Vagina (tissue), 2 donors: ENCODE measurements at places on chromosomes 6 and 20. TPM values are rescaled to one million over a fixed set of nuclear protein-coding genes. Genes with fewer than 3 reads are reported as not detected.

DNA sequence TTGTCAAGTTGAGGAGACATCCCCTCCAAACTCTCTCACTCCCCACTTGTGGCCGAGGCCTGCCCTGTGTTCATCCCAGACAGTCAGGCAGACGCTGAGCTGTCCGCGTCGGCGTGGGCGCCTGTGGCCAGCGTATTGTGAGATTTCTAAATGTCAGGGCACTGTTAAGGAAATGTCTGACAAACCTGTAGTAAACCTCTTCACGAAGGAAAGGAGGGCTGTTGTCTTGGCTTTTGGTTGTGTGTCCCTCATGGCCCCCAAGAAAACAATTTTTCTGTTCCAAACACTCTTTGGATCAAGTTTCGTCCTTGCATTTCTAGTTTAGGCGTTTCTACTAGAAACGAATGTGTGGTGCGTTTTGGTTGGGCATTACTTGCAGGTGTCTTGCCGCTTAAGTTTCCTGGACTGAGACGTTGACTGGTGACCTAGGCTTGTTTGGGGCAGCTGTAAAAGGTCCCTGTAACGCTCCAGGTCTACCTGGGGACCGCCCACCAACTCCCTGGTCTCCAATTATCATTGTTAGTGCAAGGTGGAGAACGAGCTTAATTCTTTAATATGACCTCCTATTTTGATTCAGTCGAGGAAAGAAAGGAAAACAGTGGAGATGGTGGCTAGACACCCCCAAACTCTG is 8.7 kb upstream of the POU3F2 start:
- peaks cover 20% of the 10 kb centered on the region for H3K4me1 ChIP-seq
- peaks cover 16% of the 10 kb centered on the region for H3K27me3 ChIP-seq
- H3K4me3 ChIP-seq = no peak overlapping the region
- no peaks in the 10 kb centered on the region for H3K36me3 ChIP-seq

Gene MUC22
- 2.9 TPM for total RNA-seq

Gene VEGFA
- total RNA-seq = 194 TPM

DNA sequence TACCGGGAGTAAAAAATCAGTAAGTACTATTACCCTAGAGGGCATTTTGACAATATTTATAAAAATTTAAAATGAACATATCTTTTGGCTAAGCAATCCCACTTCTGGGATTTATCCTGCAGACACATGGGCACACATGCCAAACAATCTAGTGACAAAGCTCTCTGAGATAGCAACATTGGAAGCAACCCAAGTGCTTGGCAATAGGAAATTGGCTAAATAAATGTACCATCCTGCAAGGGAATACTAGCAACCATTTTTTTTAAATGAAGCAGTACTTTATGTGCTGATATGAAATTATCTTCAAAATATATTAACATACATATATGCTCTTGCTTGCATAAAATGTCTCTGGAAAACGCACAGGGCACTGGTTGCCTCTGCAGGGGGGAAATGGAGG is 133.8 kb downstream of the SNX5 start:
- peak overlapping the region; percentile 88 for H3K27ac ChIP-seq
- no peaks in the 10 kb centered on the region for H3K36me3 ChIP-seq
- H3K4me3 ChIP-seq = no peak overlapping the region
- peaks cover 20% of the 10 kb centered on the region for H3K4me1 ChIP-seq
- no peak for DNase-seq

DNA sequence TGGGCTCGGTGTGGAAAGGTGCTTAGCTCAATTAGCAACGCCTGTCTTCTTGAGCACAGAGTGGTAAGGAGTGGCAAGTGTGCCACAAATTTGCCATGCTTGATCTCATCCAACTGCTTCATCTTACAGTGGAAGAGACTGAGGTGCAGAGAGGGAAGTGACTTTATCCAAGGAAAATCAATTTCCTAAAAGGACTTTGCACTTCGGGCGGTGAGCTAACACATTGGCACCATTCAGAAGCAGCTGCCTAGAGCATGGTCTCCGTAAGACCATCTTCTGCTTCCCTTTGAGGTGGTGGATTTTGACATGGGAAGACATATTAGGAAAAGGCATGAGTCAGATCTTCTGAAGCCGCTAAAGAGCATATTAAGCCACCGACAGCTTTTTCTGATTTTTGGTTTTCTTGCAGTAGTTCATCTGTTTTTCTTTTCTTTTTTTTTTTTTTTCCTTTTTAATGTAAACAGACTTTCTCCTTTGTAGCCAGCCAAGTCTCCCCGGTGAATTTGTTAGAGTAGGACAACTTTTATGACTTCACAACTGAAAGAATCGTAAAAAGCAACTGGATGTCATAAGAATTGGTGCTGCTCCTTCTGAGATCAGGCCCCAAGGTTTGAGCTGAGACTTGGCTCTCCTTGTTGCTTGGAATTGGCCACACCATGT is 273.2 kb downstream of the CDC5L start:
- peaks cover 26% of the 10 kb centered on the region for H3K4me1 ChIP-seq
- no peak for DNase-seq
- H3K27ac ChIP-seq = no peak overlapping the region
- H3K36me3 ChIP-seq = no peaks in the 10 kb centered on the region
- H3K27me3 ChIP-seq = no peaks in the 10 kb centered on the region
- no peak overlapping the region for H3K4me3 ChIP-seq

Gene GTSF1L
- total RNA-seq = not detected

- H3K36me3 ChIP-seq = no peaks in the 10 kb centered on the region
- no peaks in the 10 kb centered on the region for H3K4me1 ChIP-seq
Observed at GRCh38 chr6:152828431-152828830, 77.8 kb downstream of the VIP start.

Gene HS3ST5
- total RNA-seq = not detected

- H3K4me3 ChIP-seq = no peak overlapping the region
- no peak for DNase-seq
- no peaks in the 10 kb centered on the region for H3K27me3 ChIP-seq
- H3K4me1 ChIP-seq = no peaks in the 10 kb centered on the region
- H3K27ac ChIP-seq = no peak overlapping the region
- H3K36me3 ChIP-seq = no peaks in the 10 kb centered on the region
Observed at GRCh38 chr6:122412001-122412400, 12.5 kb downstream of the HSF2 start.

- peak overlapping the region; percentile 55 for H3K27ac ChIP-seq
- no peaks in the 10 kb centered on the region for H3K27me3 ChIP-seq
- H3K4me1 ChIP-seq = peaks cover 34% of the 10 kb centered on the region
- no peak overlapping the region for H3K4me3 ChIP-seq
- no peak for DNase-seq
Observed at GRCh38 chr6:108714766-108715414, 133.3 kb upstream of the ARMC2 start.

DNA sequence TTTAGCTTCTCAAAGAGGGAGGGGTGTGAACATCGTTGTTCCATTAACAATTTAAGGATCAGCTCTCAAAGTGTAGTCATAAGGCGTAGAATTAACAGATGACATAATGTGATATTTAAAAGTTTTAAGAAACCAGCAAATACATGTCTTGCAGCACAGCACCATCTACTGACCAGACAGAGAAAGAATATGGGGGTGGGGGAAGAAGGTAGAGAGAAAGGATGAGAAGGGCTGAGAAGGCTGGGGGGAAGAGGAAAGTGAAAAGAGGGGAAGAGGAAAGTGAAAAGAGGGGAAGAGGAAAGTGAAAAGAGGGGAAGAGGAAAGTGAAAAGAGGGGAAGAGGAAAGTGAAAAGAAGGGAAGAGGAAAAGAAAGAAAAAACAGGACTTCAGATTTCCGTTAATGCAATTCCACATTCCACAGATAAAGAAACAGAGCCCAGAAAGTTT is 80.9 kb downstream of the HAO1 start:
- no peaks in the 10 kb centered on the region for H3K36me3 ChIP-seq
- H3K27ac ChIP-seq = no peak overlapping the region
- DNase-seq = no peak
- H3K27me3 ChIP-seq = no peaks in the 10 kb centered on the region

- H3K27ac ChIP-seq = no peak overlapping the region
- no peak for DNase-seq
- no peaks in the 10 kb centered on the region for H3K27me3 ChIP-seq
- peaks cover 19% of the 10 kb centered on the region for H3K4me1 ChIP-seq
- no peak overlapping the region for H3K4me3 ChIP-seq
- no peaks in the 10 kb centered on the region for H3K36me3 ChIP-seq
Observed at GRCh38 chr6:128483472-128484135, 36.8 kb downstream of the PTPRK start.

Gene OTOR
- not detected for total RNA-seq

GRCh38 chr6:2978923-2979322 is 7.6 kb upstream of the SERPINB6 start:
- H3K27me3 ChIP-seq = no peaks in the 10 kb centered on the region
- peak overlapping the region; percentile 53 for H3K27ac ChIP-seq
- H3K4me3 ChIP-seq = no peak overlapping the region
- peaks cover 32% of the 10 kb centered on the region for H3K4me1 ChIP-seq
- no peaks in the 10 kb centered on the region for H3K36me3 ChIP-seq

- no peak for DNase-seq
- H3K4me1 ChIP-seq = peaks cover 37% of the 10 kb centered on the region
- peak overlapping the region; percentile 99 for H3K27ac ChIP-seq
- peak overlapping the region; percentile 98 for H3K4me3 ChIP-seq
Observed at GRCh38 chr6:16129623-16130401, 926 bp downstream of the MYLIP start.

GRCh38 chr6:47111685-47112084 is 69.6 kb upstream of the ADGRF1 start:
- no peak overlapping the region for H3K4me3 ChIP-seq
- no peak overlapping the region for H3K27ac ChIP-seq
- DNase-seq = no peak
- no peaks in the 10 kb centered on the region for H3K4me1 ChIP-seq

DNA sequence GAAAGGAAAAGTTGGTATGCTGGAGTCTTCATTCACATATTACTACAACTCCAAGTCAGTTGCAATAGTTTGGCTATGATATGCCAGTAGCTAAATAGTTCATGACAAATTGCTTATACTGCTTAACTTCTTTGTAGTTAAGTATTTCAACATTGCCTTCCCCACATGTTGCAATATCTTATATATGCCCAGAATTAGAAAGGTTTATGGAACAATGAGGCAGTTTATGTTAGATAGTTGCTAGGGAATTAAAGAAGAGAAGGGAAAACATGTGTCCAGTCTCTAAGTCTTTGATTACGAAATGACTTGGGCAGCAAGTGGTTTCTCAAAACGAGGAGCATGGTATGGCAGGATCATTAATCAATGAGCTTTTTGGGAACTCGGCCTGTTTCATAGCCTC is 145.8 kb downstream of the PLCB4 start:
- DNase-seq = no peak
- no peak overlapping the region for H3K27ac ChIP-seq
- H3K4me1 ChIP-seq = peaks cover 14% of the 10 kb centered on the region

GRCh38 chr6:110178626-110179405 is 654 bp downstream of the WASF1 start:
- H3K27ac ChIP-seq = peak overlapping the region; percentile 81
- H3K27me3 ChIP-seq = no peaks in the 10 kb centered on the region
- peaks cover 30% of the 10 kb centered on the region for H3K4me1 ChIP-seq
- no peaks in the 10 kb centered on the region for H3K36me3 ChIP-seq
- H3K4me3 ChIP-seq = peak overlapping the region; percentile 86

- peak overlapping the region; percentile 36 for H3K27ac ChIP-seq
- no peaks in the 10 kb centered on the region for H3K27me3 ChIP-seq
- H3K36me3 ChIP-seq = no peaks in the 10 kb centered on the region
Observed at GRCh38 chr6:22024973-22025467, 271.8 kb downstream of the PRL start.

Gene ZNF133
- 20.6 TPM for total RNA-seq

Gene E2F1
- 0.49 TPM for total RNA-seq

Gene DEF6
- 23.1 TPM for total RNA-seq

DNA sequence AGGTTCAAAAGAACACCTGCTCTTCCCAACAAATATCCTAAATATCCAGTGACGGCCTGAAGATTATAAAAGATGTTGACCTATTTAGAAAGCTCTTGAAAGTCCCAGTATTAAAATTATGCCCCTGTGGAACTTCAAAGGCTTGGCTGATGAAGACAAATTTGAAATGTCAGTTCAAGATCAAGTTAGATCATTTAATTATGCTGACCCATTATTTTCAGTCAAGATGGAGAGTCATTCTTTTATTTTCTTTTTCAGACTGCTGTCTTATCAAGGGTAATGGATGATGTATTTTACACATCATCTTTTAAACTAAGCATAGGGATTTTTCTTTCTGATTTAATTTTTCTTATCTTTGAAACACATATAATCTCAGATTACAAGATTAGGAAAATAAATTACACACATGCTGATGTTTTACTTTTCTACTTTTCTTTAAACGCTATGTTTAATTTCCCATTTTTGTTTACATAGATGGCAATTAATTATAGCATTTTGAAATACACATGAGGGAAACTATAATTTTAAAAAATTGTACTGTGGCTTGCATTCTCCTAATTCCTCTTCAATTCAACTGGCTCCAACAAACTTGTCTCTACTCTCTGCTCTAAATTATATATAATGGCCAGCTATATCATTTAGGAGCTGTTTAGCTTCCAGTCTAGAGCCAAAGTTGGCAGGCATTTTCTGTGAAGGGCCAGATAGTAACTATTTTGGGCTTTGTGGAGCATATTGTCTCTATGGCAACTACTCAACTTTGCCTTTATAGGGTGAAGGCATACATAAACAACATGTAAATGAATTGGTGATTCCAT is 123.7 kb downstream of the RCAN2 start:
- no peak for DNase-seq
- H3K4me3 ChIP-seq = no peak overlapping the region
- H3K27ac ChIP-seq = no peak overlapping the region
- no peaks in the 10 kb centered on the region for H3K27me3 ChIP-seq

Gene GFRA4
- total RNA-seq = not detected

DNA sequence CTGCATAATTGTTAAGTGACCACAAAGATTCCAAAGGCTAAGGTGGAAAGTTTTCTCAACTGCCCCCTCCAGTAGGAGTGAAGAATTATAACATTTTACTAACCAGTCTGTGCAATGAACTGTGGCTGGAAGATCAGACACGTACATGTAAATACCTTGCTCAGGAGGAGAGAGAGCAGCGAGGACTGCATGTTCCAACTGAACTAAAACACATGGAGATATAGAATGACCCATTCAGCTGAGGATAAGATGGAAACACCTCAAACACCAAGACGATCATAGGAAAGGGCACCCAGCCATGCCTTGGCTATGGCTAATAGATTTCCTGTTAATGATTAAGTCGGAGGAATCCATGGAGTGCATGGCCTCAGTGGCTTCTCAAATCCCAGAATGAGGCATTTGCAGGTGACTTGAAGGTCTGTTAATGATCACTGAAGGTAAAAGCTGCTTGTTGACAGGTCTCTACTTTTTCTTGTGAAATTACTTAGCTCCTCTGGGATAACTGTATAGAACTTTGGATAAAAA is 875.6 kb downstream of the TFAP2A start:
- H3K4me3 ChIP-seq = no peak overlapping the region
- H3K27ac ChIP-seq = no peak overlapping the region
- H3K27me3 ChIP-seq = no peaks in the 10 kb centered on the region
- no peak for DNase-seq

- no peak for DNase-seq
- H3K27ac ChIP-seq = no peak overlapping the region
- H3K4me1 ChIP-seq = peaks cover 31% of the 10 kb centered on the region
Observed at GRCh38 chr20:62949962-62950361, 2.5 kb upstream of the SLC17A9 start.

DNA sequence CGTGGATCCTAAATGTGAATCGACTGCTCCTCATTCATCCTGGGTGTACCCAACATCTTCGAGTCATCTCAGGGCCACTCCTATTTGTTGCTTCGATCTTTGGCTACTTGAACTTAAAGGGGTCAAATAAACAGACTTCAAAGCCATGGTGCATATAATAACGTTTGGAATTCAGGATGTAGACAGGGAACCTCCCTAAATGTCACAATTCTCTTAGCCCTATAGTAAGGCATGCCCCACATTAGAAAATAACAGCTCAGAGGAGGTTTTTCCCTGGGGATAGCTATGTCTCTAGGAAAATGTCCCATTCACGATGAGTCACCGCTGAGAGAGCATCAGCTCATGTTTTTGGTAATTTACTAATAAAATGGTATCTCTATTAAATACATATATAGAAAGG is 54.8 kb upstream of the BMP6 start:
- no peak for DNase-seq
- peaks cover 14% of the 10 kb centered on the region for H3K4me1 ChIP-seq
- no peaks in the 10 kb centered on the region for H3K36me3 ChIP-seq
- H3K27me3 ChIP-seq = no peaks in the 10 kb centered on the region
- H3K4me3 ChIP-seq = no peak overlapping the region
